ENCODE measurements at places on chromosomes 5 and 9. TPM values are rescaled to one million over a fixed set of nuclear protein-coding genes. Genes with fewer than 3 reads are reported as not detected.
A peak's percentile ranks its signal among the peaks of the same experiment; 100 is the strongest.

- DNase-seq = no peak
- no peaks in the 10 kb centered on the region for H3K36me3 ChIP-seq
- no peak overlapping the region for H3K27ac ChIP-seq
- H3K4me1 ChIP-seq = peaks cover 26% of the 10 kb centered on the region
- no peak overlapping the region for H3K4me3 ChIP-seq
- no peaks in the 10 kb centered on the region for H3K27me3 ChIP-seq
Measured at GRCh38 chr5:38431242-38431853, 125.1 kb downstream of the LIFR start.

Gene PFN3
- total RNA-seq = not detected

Gene FAM169A
- 2.3 TPM for total RNA-seq

DNA sequence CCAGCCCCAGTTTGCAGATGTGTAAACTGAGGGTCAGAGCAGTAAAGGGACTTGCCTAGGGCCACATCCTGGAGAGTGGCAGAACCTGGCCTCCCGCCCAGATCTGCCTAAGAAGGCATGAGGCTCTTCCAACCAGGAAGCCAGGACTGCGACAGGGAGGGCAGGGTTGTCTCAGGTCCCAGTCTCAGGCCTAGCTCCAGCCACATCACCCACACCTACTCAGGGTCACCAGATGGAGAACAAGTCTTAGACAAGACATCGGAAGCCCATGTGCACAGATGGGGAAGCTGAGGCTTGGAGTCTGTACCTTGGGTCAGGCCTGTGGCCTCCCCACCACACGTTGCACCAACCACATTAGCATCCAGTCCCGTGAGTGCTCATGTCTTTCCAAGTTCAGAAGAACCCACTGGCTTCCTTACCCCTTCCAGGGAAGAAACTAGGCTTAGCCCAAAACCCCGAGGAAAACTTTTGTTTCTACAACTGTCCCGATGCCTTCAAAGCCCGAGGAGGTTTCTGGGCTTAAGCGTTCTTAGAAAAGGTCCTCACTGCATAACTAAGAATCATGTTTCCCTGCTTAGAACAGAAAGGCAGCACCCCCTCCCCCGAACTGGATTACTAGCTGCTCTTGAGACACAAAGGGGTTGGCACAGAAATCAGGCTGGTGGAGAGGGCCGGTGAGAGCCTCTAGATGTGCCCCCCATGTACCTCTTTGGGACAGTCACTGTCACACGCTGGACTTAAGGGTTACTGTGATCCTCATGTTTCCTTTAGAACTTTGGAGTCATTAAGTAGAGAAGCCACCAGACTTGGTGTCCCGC, 2.2 kb downstream of the FAM78A start:
- H3K4me3 ChIP-seq = peak overlapping the region; percentile 17
- H3K27me3 ChIP-seq = peaks cover 20% of the 10 kb centered on the region
- no peaks in the 10 kb centered on the region for H3K36me3 ChIP-seq
- peaks cover 5% of the 10 kb centered on the region for H3K4me1 ChIP-seq

Gene PCDHAC2
- total RNA-seq = 13.8 TPM

Gene IFNA13
- not detected for total RNA-seq

DNA sequence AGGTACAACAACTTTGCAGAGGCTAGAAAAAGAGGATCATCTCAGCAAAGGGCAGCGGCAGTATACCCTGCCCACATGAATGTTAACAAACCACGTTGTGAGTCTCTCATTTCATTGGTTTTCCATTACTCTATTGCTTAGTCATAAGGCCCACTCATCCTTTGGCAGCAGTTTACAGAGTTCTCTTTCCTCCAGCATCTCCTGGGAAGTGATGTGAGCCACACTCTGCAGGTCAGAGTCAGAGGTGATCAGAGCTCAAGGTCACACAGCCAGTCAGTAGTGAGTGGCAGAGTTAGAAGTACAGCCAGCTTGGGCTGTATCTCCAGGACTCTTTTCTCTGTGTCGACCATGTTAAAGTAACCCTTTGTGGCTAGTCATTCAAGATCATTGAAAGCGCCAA, 599.6 kb upstream of the GRAMD2B start:
- H3K36me3 ChIP-seq = no peaks in the 10 kb centered on the region
- no peak overlapping the region for H3K4me3 ChIP-seq
- DNase-seq = no peak
- H3K27ac ChIP-seq = no peak overlapping the region

Gene LIX1
- total RNA-seq = not detected

DNA sequence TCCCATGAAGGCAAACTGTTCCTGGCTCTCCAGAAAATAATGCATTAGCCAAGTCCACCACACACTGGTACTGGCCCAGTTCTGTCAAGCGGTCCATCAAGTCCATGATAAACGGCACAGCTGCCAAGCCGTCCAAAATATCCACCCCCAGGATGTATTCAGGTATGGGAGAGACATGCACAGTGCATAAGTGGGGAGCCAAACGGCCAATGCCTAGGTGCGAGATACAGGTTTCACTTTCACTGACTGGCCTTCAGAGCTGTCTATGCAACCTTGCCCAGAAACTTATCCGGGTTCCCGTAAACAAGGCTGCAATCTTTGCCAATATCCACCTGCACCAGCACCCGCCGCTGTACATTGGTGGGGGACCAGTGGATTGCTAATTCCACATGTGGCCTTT, 795.8 kb downstream of the EFNA5 start:
- no peak overlapping the region for H3K27ac ChIP-seq
- H3K36me3 ChIP-seq = no peaks in the 10 kb centered on the region
- DNase-seq = no peak
- no peaks in the 10 kb centered on the region for H3K4me1 ChIP-seq

GRCh38 chr5:167853421-167853820, 438.0 kb upstream of the WWC1 start:
- peak; percentile 80 for DNase-seq
- no peak overlapping the region for H3K27ac ChIP-seq
- no peak overlapping the region for H3K4me3 ChIP-seq
- H3K27me3 ChIP-seq = no peaks in the 10 kb centered on the region

DNA sequence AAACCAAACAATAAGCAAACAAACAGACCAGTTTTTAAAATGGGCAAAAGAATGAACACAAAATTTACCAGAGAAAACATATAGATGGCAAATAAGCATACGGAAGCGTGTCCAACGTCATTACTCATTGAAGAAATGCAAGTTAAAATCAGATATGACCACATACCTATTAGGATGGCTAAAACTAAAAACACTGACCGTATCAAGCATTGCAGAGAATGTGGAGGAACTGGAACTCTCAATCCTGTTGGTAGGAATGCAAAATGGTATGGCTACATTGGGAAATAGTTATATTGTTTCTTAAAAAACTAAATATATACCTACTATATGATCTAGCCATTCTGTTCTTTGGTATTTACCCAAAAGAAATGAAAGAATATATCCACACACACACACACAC, 129.4 kb upstream of the ACO1 start:
- no peaks in the 10 kb centered on the region for H3K4me1 ChIP-seq
- no peak overlapping the region for H3K27ac ChIP-seq
- no peaks in the 10 kb centered on the region for H3K27me3 ChIP-seq
- H3K36me3 ChIP-seq = no peaks in the 10 kb centered on the region
- DNase-seq = no peak

- no peak overlapping the region for H3K4me3 ChIP-seq
- H3K27ac ChIP-seq = no peak overlapping the region
- DNase-seq = no peak
- H3K4me1 ChIP-seq = no peaks in the 10 kb centered on the region
- H3K36me3 ChIP-seq = no peaks in the 10 kb centered on the region
Measured at GRCh38 chr5:10828241-10828640, 67.2 kb upstream of the DAP start.

- H3K4me1 ChIP-seq = no peaks in the 10 kb centered on the region
- H3K36me3 ChIP-seq = no peaks in the 10 kb centered on the region
- no peak for DNase-seq
- H3K27me3 ChIP-seq = no peaks in the 10 kb centered on the region
- no peak overlapping the region for H3K27ac ChIP-seq
- no peak overlapping the region for H3K4me3 ChIP-seq
Measured at GRCh38 chr9:78919701-78920100, 622.8 kb downstream of the PSAT1 start.

GRCh38 chr5:40413743-40414142, 266.0 kb upstream of the PTGER4 start:
- no peaks in the 10 kb centered on the region for H3K27me3 ChIP-seq
- H3K4me3 ChIP-seq = no peak overlapping the region

DNA sequence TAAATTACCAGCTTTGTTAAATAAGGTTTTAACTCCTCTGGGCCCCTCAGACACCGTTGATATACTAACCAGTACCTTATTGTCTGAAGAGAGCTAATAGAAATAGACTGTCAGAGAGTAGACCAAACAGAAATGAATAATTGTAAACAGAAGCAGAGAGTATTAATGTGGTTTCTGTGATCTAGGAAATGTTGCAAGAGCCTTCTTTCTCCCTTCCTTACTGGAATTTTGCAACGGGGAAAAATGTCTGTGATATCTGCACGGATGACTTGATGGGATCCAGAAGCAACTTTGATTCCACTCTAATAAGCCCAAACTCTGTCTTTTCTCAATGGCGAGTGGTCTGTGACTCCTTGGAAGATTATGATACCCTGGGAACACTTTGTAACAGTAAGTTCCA, 5.1 kb downstream of the TYRP1 start:
- no peaks in the 10 kb centered on the region for H3K36me3 ChIP-seq
- H3K4me1 ChIP-seq = peaks cover 2% of the 10 kb centered on the region
- peak; percentile 77 for DNase-seq
- no peak overlapping the region for H3K4me3 ChIP-seq
- H3K27ac ChIP-seq = no peak overlapping the region
- no peaks in the 10 kb centered on the region for H3K27me3 ChIP-seq

Gene NR2F1
- total RNA-seq = 104 TPM

DNA sequence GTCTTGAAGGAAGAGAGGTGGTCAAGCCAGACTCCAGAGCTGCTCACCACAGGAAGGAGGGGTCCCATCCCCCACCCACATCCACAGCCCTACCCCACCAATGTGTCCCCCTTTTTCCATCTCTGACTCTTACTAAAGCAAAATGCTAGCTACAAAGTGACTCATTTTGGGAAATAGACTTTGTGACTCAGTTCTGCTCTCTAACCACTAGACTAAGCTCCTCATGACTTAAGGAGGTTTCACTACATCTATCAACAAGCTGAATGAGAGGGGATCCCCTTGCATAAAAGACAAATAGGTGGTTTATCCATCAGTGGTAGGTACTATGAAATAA, 35.1 kb upstream of the ADRB2 start:
- no peak for DNase-seq
- no peaks in the 10 kb centered on the region for H3K27me3 ChIP-seq
- no peak overlapping the region for H3K4me3 ChIP-seq
- H3K27ac ChIP-seq = no peak overlapping the region
- H3K4me1 ChIP-seq = no peaks in the 10 kb centered on the region

Gene LECT2
- total RNA-seq = not detected

DNA sequence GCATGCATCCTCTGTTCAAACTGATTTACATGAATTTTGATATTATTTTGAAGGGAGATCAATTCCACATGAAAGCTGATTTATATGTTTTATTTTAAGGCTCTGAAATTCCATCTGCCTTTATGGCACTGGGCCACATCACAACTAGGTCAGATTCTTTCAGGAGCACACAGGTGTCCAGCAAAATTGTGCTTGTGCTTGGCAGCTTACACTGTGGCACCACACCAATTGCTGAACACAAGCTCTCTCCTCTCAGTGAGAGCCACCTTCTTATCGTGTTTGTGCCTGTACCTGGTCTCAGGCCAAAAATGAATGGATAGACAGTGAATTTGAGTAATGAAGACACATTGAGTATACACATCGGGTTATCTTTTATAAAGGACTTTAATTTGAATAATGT, 200.4 kb downstream of the CDH10 start:
- H3K27me3 ChIP-seq = no peaks in the 10 kb centered on the region
- H3K27ac ChIP-seq = no peak overlapping the region
- H3K4me3 ChIP-seq = no peak overlapping the region
- H3K4me1 ChIP-seq = no peaks in the 10 kb centered on the region

GRCh38 chr5:127909066-127909465, 174.5 kb upstream of the SLC12A2 start:
- no peaks in the 10 kb centered on the region for H3K36me3 ChIP-seq
- H3K27me3 ChIP-seq = no peaks in the 10 kb centered on the region
- H3K27ac ChIP-seq = no peak overlapping the region
- no peak overlapping the region for H3K4me3 ChIP-seq

Gene TSC1
- 50.8 TPM for total RNA-seq

- no peaks in the 10 kb centered on the region for H3K4me1 ChIP-seq
- no peaks in the 10 kb centered on the region for H3K27me3 ChIP-seq
- H3K27ac ChIP-seq = no peak overlapping the region
Measured at GRCh38 chr5:156942064-156942463, 21.0 kb downstream of the TIMD4 start.

GRCh38 chr5:175059687-175060211, 335.4 kb downstream of the MSX2 start:
- peak; percentile 89 for DNase-seq
- no peak overlapping the region for H3K4me3 ChIP-seq

GRCh38 chr5:36055984-36056383, 10.7 kb downstream of the UGT3A2 start:
- no peak for DNase-seq
- H3K4me3 ChIP-seq = no peak overlapping the region
- no peaks in the 10 kb centered on the region for H3K27me3 ChIP-seq
- no peaks in the 10 kb centered on the region for H3K36me3 ChIP-seq
- H3K4me1 ChIP-seq = no peaks in the 10 kb centered on the region

- no peaks in the 10 kb centered on the region for H3K27me3 ChIP-seq
- H3K27ac ChIP-seq = no peak overlapping the region
- H3K4me3 ChIP-seq = no peak overlapping the region
- H3K36me3 ChIP-seq = no peaks in the 10 kb centered on the region
Measured at GRCh38 chr9:21585756-21586752, 103.9 kb upstream of the IFNE start.

DNA sequence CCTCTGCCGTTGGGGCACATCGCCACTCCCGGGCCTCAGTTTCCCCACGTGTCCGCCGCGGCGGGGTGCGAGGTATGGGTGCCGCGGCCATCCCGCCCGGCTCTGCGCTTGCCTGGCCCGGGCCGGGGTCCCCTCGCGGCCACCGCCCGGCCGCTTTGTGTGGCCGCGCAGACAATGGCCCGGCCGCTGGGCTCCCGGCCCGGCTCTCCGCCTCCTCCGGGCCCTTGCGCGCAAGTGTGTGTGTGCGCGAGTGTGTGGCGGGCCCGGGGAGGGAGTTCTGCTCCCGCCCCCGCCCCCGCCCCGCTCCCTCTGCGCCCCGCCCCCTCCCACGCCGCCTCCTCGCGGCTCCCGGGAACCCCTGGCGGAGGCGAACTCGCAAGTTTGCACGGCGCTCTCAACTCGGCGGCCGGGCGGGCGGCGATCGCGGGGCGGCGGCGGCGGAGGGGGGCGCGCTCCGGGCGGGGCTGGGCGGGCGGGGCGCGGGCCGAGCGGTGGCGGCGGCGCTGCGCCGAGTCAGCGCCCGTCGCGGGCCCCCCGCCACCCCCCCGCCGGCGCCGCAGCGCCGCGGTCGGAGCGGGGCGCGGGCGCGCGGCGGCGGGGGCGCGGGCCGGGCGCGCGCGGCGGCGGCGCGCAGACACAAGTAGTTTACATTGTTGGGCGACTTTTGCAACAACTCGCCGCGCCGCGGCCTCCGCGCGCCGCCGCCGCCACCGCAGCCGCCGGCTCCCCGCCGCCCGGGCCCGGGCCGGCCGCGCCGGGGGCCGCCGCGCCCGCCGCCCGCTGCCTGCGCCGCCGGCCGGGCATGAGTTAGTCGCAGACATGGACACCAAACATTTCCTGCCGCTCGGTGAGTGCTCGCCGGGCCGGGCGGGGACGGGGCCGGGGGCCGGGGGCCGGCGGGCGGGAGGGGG, at the start of gene RXRA:
TSS of gene RXRA (plus strand) at position 643 of the 911 bp plus-strand sequence. CDS start at position 820, 177 bp downstream.
- peaks cover 32% of the 10 kb centered on the region for H3K4me1 ChIP-seq
- H3K36me3 ChIP-seq = no peaks in the 10 kb centered on the region
- DNase-seq = peak; percentile 94
- H3K4me3 ChIP-seq = peak within 1 kb of the TSS; percentile 64
- peak within 1 kb of the TSS; percentile 96 for H3K27ac ChIP-seq
- H3K27me3 ChIP-seq = no peaks in the 10 kb centered on the region
